Erythroblast (primary cell): ENCODE measurements at places on chromosomes 2 and 18.

DNA sequence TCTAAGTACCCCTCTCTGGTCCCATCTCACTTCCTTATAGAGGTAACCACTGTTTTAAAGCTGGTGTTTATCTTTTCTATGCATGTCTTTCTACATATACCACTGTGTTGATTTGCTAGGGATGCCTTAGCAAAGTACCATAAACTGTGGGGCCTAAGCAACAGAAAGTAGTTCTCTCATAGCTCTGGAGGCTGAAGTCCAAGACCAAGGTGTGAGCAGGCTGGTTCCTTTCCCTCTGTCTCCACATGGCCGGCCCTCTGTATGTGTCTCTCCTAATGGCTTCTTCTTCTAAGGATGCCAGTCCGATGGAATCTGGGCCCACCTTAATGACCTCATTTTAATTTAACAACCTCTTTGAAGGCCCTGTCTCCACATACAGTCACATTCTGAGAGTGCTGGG lies 40.8 kb upstream of the ROCK2 start:
- no peak for DNase-seq

GRCh38 chr2:237352279-237352845 lies 61.6 kb downstream of the COL6A3 start:
- DNase-seq: no peak

GRCh38 chr2:121903037-121903689 lies 147.7 kb downstream of the TSN start:
- DNase-seq: no peak

DNA sequence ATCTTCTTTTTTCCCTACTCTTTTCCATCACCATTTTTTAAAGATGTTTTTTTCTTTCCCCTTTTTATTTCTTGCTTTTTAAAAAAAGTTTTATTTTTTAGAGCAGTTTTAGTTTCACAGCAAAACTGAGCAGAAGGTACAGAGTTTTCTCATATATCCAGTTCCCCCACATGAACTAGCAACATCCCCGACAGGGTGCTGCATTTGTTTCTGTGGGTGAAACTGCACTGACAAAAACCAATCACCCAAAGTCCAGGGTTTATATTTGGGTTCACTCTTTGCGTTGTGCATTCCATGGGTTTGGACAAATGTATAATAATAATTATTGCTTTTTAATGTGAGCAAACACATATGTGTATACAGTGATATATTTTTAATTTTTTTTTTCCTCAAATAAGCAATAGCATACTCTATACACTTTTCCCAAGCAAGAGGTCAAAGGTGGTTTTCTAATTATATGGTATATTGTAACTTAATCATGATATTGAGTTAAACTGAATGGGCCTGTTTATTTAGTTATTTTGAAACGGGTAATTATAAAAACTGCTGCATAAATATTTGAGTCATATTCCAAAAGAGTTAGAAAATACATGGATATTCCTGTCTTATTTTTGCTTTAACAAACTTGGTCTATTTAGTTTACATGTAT lies 50.3 kb downstream of the NCK2 start:
- no peak for DNase-seq

- DNase-seq: no peak
These were observed 170.5 kb upstream of the KCNJ3 start for GRCh38 chr2:154527962-154528361.

DNA sequence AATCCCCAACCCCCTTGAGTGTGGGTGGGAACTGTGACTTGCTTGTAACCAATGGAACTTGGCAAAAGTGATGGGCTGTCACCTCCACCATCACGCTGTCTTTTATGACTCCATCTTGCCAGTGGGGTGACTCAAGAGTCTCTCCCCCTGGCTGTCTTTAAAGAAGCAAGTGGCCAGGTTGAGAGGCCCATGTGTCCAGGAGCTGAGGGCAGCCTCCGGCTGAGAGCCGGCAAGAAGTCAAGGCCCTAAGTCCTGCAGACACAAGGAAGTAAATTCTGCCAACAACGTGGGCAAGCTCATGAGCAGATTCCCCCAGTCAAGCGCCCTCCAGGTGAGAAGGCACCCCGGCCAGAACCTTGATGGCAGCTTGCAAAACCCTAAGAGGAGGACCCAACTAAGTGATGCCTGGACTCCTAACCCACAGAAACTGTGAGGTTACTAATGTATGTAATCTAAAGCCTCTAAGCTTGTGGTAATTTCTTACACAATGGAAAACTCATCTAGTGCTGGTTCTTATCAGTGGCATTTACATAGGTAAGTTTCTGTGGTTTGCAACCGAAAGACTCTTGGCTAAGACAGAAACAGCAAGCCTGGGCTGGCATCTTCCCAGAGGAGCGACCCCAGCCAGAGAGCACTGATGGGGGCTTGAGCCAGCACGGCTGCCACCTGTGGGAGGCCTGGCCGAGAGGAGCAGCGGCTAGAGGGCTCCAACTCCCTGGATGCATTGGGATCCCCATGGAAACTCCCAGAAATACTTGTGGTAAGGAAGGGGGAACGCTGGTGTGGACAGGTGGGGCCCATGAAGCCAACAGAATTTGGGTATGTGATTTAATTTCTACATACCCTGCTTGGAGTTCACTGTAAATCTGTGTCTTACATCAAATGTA lies 49.3 kb downstream of the CIB4 start:
- no peak for DNase-seq

DNA sequence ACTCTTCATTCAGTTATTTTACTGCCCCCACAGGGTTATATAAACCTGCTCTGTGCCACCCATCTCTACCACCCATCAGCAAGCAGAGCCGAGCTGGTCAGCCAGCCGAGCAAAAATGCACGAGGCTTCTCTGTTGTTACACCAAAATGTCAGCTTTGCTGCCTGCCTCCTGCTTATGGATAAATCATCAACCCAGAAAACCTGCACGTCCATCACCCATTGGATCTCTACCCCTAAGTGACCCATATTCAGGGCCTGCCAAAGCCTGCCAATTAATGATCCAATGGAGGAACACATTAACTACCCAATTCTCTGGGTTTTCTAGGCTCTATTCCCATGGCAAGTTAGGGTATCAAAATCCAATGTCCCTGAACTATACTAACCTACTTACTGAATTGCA lies 365.5 kb upstream of the ACVR2A start:
- DNase-seq: no peak

GRCh38 chr2:38159191-38159590 lies 83.2 kb upstream of the CYP1B1 start:
- DNase-seq: no peak

- DNase-seq: no peak
These were observed 149.3 kb upstream of the AQP4 start for GRCh38 chr18:27014841-27015240.

GRCh38 chr2:3778851-3779495 lies 75.6 kb downstream of the DCDC2C start:
- DNase-seq: no peak

DNA sequence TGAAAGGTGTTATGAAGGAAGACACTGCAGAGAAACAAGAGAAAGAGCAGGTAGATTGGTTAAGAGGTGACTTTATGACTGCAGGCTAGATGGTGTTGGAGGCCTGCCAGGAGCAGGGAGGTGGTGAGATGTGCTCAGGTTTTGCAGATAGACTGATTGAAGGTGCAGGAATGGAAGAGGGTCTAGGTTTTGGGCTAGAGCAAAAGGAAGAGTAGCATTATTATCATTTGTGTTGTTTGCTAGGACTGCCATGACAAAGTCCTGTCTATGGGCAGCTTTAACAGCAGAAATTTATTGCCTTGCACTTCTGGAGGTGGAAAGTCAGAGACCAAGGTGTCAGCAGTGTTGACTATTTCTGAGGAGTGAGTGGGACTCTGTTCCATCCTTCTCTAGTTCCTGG lies 172.9 kb upstream of the SOX11 start:
- no peak for DNase-seq

DNA sequence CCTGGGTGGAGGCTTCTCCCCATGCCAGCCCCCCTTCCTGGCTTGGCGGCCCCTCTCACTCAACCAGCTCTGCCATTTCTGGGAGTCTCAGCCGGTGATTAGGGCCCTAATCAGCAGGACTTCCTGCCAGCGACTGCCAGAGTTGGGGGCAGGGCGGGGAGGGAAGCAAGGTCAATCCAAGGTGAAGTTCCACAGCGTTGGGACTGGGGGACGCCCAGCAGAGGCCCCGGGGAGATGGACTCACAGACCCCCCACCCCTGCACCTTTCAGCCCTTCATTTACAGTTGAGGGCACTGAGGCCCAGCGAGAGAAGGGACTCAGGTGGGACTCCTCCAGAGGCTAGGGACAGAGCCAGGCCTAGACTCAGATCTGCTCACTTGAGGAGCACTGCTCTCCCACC lies 65.3 kb downstream of the TNS1 start:
- DNase-seq: no peak

DNA sequence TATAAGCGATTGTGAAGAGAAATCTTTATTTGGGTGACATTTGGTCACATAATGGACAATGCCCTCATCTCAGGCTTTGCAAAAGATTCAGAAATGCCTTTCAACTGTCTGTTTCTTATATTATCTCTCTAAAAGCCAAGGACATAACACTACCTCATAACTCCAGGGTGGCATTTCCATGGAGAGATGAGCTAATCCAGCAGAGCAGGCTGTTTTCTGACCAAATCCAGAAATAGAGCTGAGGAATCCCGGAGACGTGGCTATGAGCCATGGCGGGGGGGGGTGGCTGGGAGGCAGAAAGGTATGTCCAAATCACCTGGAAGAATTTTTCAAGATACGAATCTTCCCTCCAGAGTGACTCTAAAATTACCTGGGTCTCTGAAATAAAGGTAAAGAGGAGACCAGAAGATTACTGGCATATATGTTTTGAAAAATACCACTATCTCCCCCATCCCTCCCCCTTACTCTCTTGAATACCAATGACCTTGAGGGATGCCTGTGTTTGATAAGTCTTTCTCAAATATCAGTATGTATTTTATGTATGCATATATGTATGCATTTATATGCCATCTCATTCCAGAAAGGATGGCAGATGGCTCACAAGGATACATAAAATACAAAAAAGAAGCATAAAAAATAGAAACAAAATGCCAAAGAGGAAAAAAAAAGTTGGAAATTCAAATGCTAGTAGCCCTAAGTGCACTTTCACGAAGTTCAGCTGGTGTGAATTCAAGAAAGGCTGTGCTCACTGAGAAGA lies 296.0 kb upstream of the MGAT5 start:
- no peak for DNase-seq

DNA sequence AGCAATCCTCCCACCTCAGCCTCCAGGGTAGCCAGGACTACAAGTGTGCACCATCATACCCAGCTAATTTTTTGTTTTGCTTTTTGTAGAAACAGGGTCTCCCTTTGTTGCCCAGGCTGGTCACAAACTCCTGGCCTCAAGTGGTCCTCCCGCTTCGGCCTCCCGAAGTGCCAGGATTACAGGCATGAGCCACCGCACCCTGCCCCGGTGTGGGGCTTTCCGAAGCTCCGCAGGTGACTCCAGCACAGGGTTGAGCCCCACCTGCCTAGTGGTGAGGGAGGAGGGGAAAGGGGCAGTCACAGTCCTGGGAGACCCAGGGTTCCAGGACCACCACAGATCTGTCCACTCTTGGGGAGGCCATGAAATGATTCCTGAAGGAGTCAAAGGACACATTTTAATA lies 5.2 kb downstream of the PRLH start:
- DNase-seq: no peak

GRCh38 chr2:10175441-10175840 lies 52.9 kb downstream of the RRM2 start:
- DNase-seq: no peak
